ENCODE measurements at places on chromosomes 5 and 9.

GRCh38 chr9:4299005-4299795 lies 668 bp downstream of the GLIS3 start:
- DNase-seq = no peak

DNA sequence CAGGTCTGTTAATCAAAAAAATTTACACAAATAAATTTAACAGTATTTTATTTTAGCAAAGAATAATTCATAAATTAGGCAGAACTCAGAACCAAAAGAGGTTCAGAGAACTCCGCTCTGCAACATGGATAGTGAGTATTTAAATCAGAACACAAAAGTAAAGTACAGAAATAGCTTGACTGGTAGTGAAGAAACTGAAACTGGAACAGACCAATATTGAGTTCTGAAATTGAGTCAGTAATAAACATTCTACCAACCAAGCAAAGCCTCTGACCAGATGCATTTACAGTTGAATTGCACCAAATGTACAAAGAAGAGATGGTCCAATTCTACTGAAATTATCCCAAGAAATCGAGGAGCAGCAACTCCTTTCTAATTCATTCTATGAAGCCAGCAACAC lies 1542.8 kb downstream of the EFNA5 start:
- DNase-seq = no peak

DNA sequence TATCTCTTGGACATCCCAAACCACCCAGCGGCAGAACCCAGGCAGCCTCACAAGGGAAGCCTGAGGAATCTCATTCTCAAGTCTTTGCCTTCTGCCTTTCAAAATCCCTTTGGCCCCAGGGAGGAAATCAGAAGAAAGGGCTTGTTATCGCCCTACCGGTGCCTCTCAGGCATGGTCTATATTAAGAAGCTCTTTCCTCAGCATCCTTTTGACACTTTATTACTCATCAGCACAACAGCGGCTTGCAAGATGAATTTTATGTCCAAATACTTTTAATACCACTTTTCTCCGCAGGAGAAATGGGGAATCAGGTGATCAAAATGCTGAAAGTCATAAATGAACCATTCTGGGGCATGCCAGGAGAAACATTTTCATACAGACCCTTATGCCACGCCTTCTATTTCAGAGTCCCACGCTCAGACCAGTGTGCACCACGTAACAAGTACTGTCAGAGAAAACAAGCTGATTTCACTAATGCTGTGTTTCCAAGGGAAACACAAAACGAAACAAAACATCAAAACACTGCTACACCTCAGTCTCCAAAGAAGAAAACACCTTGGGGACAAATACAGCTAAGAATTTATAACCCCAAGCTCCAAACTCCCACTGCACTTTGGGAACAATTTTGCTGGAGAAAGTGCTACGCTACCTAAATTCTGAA lies 30.0 kb downstream of the RAPGEF1 start:
- DNase-seq = no peak

DNA sequence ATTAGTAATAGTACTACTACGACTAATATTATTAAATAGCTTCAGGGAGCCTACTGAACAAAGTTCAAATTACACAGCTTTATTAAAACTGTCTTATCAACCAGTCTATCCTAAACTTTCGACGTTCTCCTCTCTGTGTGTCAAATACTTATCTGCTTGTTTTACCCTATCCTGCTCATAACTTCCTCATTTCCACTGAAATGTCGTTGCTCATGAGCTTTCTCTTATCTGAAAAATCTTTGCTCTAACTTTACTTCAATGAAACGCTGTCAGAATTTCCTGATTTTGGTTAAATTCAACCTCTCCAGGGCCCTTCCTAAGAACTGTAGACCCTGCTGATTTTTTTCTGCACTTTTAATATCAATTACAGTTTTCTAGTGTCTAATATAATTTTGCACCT lies 1431.0 kb upstream of the WWC1 start:
- no peak for DNase-seq

- DNase-seq = no peak
These were observed 17.5 kb upstream of the COL27A1 start for GRCh38 chr9:114137831-114138230.

Data from activated effector memory CD4-positive, alpha-beta T cell treated with Interleukin-2 at 50 U/mL for 16 hours (primary cell).